DND-41 (cell line): ENCODE measurements at places on chromosomes 13 and 19.

GRCh38 chr13:75946536-75947284, 310.6 kb downstream of the LMO7 start:
- no peak for DNase-seq

DNA sequence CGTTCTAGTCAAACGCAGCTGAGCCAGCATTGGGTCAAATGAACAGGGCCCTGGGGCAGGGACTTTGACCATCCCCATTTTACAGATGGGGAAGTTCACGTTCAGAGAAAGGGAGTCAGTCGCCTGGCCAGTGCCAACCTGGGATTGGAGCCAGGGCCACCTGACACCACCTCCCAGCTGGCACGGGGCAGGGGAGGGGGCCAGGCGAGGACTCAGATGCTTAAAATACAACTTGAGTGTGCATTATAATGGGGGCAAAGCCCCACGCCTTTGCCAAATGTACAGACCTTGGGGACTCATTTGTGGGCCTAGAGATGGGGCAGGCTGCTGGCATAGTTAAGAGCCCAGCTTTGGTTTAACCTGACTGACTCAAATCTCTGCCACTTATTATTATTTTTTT, 14.6 kb downstream of the PRR12 start:
- DNase-seq = no peak

DNA sequence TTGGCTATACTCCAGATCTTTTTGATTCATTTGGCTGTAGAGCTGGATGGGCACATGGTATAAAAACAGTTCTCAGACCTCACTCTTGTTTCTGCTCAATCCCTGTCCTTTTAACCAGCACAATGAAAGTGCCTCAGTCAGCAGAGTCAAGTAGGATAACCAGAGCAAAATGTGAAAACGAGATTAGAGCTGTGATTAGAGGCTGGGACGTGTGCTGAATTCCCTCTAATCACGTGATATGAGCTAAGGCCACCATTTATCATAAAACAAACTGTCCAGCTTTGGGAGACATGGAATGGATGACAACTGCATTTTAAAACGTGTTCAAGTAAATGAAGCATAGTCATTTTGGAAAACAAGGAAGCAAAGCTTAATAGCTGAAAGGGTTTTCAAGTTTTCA, 54.1 kb downstream of the GJA3 start:
- DNase-seq = no peak

DNA sequence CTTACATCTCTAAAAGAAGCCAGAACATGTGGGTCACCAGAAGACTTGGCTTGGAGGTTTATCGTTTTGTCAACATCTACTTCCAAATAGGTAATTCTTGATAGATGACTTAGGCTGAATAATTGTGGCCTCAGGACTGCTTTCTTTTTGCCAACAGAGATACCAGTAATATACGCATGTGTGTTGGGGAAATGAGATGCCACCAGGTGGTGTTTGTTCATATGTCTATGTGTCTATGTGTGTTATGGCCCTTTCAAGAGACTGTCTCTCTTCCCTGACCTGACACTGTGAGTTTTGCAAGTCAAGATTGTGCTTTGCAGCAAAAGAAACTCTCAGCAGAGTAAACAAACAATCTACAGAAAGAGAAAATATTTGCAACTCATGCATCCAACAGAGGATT, 31.6 kb upstream of the METTL21C start:
- DNase-seq = no peak

- DNase-seq = no peak
Observed at GRCh38 chr13:40514802-40515201, 151.6 kb downstream of the FOXO1 start.

- DNase-seq = no peak
Observed at GRCh38 chr19:58056861-58057260, 2.2 kb upstream of the ZNF135 start.

- DNase-seq = peak; percentile 91
Observed at GRCh38 chr19:7349961-7350711, 1.4 kb downstream of the ARHGEF18 start.

DNA sequence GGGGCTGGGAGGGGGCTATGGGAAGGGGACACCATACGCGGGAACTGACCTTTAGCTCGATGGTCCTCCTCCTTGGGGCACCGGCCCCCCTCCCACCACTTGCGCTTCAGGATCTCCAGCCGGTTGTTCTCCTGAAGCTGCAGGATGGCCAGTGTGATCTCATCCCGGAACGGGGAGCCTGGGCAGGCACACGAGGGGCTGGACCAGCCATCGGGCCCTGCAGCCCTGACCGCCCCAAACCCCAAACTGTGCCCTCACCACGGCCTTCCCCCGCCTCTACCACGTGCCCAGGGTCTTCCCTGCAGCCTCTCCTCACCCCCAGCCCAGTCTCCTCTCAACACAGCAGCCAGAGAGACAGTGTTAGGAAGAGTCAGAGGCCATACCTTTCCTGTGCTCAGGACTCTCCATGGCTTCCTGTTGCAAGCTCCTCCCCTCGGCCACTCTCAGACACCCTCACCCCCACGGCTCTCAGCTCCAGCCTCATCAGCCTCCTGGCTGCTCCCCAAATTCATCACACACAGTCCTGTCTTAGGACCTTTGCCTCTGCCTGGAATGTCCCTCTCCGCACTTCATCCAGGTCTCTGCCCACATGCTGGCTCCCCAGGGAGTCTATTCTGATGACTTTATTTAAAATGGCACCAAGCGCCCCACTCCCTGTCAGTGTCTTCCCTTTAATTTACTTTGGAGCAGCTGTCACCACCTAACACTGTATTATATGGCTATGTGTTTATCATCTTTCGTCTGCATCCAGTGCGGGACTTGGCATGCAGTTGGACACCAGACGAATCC, 9.7 kb upstream of the ATP1A3 start:
- DNase-seq = no peak

DNA sequence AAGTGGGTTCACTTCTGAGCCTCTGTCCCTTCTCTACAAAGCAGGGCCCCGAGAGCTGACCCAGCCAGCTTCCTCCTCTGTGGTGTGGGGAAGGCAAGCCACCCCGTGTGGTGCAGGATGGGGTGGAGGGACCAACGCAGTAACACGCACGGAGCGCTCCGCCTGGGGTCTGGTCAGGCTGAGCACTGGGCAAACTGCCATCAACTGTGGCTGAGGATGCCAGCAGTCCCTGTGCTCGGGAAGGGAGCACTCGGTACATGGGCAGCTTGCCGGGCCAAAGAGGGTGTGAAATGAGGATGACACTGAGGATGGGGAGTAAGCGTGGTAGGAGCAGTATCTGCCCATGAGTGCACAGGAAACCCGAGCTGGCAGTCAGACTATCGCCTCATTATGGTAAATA, 7.6 kb upstream of the GMIP start:
- DNase-seq = no peak

DNA sequence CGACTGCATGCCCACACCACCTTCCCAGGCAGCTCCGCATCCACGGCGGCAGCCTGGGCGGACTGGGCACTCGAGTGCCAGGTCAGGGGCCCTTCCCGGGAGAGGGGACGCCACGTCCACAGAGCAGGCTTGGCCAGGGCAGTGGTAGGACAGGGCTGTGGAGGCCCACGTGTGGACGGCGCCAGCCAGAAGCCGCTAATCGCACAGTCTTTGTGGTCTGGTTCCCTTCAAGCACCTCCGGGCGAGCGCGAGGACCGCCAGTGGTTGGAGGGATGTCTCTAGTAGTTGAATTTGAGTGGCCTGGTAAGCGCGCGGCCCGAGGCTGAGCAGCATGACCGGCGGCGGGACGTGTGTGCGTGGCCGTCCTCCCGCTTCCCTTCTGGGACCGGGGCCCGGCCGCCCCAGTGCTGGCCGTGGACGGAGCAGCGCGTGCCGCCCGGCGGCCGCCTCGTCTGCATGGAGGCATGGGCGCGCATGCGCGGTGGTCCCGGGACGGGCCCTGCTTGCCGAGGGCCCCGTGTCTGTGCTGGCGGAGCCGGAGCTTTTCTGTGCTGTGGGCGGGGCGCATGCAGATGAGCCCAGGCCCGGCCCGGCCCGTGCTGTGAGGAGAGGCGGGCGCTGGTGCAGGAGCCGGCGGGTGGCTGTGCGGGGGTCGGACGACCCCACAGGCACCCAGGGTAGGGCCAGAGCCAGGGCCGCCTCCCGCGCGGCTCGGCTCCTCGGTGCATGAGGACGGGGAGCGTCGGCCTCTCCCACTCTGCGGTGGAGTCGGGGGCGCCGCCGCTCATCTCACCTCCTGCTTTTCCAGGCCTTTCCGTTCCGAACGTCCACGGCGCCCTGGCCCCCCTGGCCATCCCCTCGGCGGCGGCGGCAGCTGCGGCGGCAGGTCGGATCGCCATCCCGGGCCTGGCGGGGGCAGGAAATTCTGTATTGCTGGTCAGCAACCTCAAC, 8.6 kb downstream of the PTBP1 start:
- no peak for DNase-seq

DNA sequence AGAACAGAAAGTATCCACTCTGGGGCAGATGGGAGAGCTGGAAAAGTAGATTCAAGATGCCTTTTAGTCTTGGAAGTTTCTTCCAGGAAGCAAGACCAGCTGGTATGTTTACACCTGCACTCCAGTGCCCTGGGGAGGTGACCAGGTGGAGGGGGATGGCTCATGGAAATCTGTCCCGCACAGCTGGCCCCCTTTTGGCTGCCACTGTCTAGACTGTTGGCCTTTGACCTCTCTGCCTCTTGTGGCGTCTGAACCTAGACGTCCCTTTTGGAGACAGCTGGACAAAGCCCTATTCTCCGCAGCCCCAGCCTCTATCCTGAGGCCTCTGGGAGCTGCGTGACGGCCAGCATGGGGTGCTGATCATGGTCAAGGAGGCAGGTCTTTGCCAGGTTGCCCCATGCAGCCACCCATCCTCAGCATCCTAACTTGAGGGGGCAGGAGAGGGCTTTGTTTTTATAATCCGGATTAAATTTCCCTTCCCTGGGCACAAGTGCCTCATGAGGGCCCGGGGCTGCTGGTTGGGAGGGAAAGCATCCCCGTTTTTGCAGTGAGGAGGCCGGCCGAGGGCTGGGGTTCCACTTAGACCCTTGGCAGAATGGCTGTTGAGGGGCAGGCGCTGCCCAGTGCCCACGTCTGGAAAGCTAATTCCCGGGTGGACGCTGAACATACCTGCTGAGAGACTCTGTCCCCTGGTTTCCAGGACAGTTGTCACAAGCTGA, 17.3 kb upstream of the GDF15 start:
- no peak for DNase-seq

DNA sequence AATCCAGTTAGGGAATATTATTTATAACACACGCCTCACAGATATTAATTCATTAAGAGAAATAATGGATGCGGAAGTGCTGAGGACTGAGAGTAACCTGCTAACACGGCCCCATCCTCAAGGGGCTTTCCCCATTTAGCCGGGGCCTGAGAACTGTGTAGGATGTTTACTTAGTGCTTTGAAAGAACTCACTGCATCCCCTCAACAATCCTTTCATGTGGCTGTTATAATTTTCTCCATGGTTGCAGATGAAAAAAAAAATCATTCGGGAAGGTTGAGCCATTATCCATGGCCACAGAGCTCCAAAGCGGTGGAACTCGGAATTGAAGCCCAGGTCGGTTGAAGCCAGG, 98.2 kb downstream of the ING1 start:
- DNase-seq = no peak

- DNase-seq = no peak
Observed at GRCh38 chr19:16851031-16851712, 22.0 kb downstream of the SIN3B start.

- DNase-seq = no peak
Observed at GRCh38 chr13:106418556-106418955, 116.9 kb downstream of the EFNB2 start.

- DNase-seq = no peak
Observed at GRCh38 chr13:32277839-32278238, 37.3 kb downstream of the ZAR1L start.

DNA sequence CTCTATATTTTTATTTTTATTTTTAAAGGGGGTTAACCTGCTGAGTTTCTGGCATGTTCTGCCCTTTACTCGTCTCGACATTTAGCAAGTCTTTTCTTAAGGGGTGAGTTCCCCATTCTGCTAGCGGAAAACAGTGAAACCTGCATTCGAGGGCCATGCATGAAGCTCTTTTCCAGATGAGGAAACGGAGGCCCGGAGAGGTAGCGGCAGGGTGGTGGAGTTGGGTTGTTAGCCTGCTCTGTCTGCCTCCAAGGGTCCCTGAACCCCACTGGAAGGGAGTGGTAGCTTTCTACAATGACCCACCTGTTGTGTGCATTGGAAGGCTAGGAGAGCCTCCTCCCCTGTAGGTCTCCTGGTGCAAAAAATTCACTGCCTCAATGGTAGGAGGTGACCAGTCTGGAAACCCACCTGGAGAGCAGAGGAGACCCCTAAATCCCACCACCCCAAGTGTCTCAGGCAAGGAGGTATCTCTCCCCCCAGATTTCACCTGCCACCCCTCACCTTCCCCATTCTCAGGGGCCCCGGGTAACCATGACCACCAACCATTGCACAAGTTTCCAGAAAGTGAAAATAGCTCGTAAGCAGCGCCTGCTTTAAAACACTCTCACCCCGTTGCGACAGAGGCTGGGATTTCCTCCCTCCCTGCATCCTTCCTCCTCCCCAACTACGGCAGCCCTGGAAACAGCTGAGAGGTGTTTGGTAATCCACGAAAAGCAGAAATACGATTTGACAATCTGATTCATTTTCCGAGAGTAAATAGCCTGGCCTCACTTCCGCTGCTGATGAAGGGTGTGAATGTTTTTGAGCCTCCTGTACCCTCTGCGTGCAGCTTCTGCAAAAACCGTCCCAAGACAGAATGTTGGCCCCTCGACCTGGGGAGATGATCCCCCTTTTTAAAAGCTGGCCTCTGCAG, 3.5 kb downstream of the KLF2 start:
- peak; percentile 17 for DNase-seq

- no peak for DNase-seq
Observed at GRCh38 chr13:89205856-89206520, 1534.8 kb downstream of the SLITRK5 start.

- DNase-seq = peak; percentile 30
Observed at GRCh38 chr19:49441210-49441959, at the start of gene SLC17A7. TSS of gene SLC17A7 (minus strand) at chr19:49441527. CDS start at chr19:49441379, 148 bp downstream.

DNA sequence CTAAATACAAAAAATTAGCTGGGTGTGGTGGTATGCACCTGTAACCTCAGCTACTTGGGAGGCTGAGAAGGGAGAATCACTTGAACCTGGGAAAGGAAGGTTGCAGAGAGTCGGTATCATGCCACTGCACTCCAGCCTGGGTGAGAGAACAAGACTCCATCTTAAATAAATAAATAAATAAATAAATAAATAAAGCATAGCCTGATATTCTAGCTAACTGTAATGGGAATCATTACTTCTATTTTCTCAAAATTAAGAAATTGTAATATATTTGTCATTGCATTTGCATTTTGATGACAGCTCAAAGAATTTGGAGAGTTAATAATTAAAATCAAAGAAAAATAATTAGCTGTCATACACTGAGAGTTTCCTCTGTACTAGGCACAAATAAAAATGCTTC, 561.1 kb downstream of the EFNB2 start:
- DNase-seq = no peak

DNA sequence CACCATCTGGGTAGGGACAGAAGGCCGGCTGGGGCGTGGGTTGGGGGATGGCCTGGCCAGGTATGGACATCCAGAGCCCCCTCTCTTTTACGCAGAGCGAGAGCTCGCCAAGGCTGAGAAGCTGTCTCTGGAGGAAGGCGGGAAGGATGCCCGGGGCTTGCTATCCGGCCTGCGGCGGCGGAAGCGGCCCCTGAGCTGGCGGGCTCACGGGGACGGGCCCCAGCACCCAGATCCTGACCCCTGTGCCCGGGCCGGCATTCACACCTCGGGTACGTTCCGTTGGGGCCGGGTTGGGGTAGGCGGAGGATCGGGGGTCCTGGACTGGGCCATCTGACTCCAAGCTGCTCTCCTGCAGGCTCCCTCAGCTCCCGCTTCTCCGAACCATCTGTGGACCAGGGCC, 8.7 kb upstream of the SCN1B start:
- no peak for DNase-seq
